Gastroesophageal sphincter (tissue), 4 donors: ENCODE measurements at places on chromosomes 5 and 9. TPM values are rescaled to one million over a fixed set of nuclear protein-coding genes. Genes with fewer than 3 reads are reported as not detected.

DNA sequence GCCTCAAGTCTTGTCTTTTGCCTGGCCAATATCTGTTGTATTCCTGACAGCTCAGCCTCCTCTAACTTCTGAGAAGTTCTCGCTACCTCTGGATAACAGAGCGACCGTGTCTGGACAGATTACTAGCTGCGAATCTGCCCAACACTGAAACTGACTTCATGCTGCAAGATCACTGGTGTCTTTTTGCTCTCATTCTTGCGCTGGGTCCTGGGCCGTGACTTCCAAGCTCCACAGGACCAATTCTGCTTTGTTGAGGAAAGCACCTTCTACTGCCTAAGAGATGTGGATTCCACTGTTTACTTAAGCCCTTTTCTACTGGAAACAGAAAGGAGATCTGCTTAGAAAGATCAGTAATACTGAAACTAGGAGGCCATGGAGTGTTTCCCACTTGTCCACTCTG, 978.8 kb upstream of the DMAC1 start:
- no peak for ATAC-seq

Gene SPATA9
- total RNA-seq = 0.27 TPM

- ATAC-seq = peak; percentile 62
These were observed 92.4 kb downstream of the ARL15 start for GRCh38 chr5:54217826-54218503.

Gene SLC45A2
- not detected for total RNA-seq

- no peak for ATAC-seq
These were observed 190.6 kb downstream of the MAT2B start for GRCh38 chr5:163695830-163696578.

DNA sequence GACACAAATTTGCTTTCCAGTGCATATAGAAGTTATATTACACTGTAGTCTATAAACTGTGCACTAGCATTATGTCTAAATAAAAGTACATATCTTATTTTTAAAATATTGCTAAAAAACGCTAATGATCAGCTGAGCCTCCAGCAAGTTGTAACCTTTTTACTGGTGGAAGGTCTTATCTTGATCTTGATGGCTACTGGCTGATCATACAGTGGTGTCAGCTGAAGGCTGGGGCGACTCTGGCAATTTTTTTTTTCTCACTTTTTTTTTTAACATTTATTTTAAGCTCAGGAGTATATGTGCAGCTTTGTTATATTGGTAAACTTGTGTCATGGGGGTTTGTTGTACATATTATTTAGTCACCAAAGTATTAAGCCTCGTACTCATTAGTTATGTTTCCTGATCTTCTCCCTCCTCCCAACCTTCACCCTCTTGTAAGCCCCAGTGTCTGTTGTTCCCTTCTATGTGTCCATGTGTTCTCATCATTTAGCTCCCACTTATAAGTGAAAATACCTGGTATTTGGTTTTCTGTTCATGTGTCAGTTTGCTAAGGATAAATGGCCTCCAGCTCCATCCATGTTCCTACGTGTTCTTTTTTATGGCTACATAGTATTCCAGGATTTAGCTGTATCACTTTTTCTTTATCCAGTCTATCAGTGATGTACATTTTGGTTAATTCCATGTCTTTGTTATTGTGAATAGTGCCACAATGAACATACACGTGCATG, 38.6 kb upstream of the IFNE start:
- ATAC-seq = no peak

DNA sequence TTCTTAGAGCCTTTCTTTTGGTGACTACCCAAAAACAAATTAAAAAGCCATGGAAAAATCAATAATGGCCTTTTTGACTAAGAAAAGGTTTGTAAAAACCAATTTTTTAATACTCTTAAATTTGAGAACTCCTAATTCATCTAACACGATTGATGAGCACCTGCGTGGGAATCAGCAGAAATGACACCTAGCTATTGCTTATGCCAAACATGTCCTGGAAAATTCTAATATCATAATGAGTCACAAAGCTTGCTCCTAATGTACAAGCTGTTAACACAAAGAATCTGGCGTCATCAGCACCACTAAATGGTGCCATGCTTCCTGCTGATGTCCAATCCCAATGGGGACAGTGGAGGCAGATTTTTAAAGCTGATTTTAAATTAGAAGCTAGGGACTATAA, 146.2 kb upstream of the LRRTM2 start:
- no peak for ATAC-seq

DNA sequence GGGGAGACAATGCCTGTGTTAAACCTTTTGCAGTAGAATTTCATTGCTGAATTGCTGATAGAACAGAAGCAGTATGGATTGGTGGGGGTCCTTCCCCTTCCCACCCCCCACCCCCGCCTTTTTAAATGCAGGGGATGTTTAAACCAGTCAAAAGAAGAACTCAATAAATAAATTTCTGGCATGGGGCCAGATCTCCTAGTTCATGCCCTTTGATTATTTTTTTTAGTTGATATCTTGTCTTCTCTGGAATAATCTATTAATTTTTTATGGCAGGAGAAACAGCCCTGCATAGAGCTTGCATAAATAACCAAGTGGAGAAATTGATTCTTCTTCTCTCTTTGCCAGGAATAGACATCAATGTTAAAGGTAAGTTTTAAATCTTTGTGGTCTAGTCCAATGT, 72.8 kb downstream of the SLF1 start:
- no peak for ATAC-seq

GRCh38 chr9:129762985-129763926, 10.4 kb upstream of the PTGES start:
- peak; percentile 52 for ATAC-seq

Gene ACTL7A
- total RNA-seq = not detected

- no peak for ATAC-seq
These were observed 292.3 kb downstream of the SLF1 start for GRCh38 chr5:94910721-94911120.

- ATAC-seq = peak; percentile 56
These were observed 52.4 kb downstream of the CDC14B start for GRCh38 chr9:96567203-96567700.

- ATAC-seq = no peak
These were observed 4.0 kb upstream of the CDK5RAP2 start for GRCh38 chr9:120583958-120584369.

Gene OR13C3
- total RNA-seq = not detected

DNA sequence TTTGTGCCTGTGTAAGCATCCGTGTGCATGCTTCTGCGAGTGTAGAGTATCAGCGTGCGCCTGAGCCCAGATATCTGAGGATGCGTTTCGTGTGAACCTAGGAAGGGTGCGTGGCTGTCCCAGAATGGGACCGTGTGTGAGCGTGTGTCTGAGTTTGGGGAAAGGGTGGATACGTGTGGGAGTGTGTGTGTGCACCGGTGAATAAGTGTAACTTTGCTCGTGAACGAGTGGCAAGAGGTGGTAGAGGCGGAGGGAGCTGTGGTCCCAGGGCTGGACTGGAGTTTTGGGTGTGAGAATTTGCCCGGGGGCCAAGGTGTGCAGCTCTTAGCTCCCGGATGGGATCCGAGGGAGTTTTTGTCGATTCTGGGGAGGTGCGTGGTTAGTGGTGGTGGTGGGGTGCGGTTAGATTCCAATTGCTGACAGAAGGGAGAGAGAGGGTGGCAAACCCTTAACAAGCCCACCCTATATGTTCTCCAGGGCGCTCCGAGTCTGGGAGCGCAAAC, 686 bp upstream of the COL27A1 start:
- ATAC-seq = no peak

DNA sequence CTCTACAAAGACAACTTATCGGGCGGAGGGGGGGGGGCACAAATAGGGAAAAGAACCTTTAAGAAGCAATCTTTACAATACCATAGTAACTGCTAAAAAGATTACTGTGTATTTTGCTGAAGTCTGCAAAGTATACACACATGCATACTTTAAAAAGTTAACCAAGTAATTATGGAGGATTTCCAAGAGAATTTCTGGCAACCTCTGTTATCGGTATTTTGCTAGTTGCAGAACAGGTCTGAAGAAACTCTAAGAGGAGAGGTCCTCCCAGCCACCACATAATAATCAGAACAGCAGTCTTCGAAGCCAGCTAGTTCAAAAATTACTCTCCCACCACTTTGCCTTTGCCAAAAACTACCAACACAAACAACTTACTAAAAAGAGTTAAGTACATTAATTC, 56.1 kb downstream of the UBAP2 start:
- no peak for ATAC-seq

Gene GPR151
- total RNA-seq = not detected

GRCh38 chr9:21465859-21466518, 16.1 kb downstream of the IFNE start:
- no peak for ATAC-seq

Gene SHOC1
- total RNA-seq = not detected

Gene MOB3B
- total RNA-seq = 10.2 TPM

- no peak for ATAC-seq
These were observed 72.6 kb downstream of the ZNF354C start for GRCh38 chr5:179132586-179133355.

DNA sequence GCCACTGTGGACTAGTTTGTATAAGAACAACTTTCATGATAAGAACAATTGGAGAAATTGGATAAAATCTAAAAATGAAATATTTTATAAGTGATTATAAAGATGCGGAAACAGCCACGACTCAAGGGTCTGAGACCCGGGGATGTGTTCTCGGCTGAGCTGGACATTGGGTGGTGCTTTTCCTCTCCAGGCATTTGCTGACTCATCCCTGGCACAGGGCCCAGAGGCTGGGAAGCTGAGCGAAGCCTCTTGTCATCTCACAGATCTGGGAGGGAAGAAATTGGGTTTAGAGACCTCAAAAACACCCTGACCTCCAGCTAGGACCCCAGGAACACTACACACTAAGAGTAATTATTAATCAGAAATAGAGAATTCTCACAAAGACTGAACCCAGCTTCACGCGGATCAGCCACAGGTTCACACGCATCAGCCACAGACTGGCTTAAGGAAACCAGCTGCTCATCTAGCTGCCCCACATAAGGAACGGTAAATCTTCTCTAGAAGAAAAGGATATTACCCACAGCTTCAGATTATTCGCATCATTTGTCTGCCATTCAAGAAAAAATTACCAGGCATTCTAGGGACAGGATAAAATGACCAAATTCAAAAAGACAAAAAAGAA, 2.8 kb upstream of the OR2V1 start:
- no peak for ATAC-seq

- no peak for ATAC-seq
These were observed 94.9 kb upstream of the PLPPR1 start for GRCh38 chr9:100933656-100934055.

DNA sequence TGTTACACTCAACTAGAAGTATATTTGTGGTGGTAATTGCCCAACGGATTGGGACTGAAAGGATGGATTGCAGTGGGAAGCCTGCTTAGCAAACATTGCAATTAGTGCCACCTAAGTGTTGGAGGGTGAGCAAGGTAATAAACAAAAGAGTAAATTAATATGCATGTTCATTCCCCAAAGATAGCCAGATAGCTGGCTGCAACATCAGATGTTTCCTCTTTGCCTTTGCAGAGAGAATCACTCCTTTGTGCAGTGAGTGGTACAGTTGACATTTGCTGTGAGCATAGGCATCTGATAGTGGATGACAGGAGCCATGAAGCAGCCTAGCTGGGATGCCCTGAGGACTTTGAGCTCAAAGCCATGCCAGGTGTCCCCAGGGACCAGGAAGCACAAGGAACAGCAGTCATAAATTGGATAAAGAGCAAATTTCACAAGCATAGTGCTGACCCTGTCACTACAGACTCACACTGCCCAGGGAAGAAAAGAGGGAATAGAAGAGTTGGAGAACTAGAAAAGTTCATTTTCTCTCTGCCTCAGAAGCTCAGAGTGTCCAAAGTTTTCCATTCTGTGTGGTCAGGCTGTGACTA, 336.1 kb upstream of the SLC30A5 start:
- ATAC-seq = no peak

DNA sequence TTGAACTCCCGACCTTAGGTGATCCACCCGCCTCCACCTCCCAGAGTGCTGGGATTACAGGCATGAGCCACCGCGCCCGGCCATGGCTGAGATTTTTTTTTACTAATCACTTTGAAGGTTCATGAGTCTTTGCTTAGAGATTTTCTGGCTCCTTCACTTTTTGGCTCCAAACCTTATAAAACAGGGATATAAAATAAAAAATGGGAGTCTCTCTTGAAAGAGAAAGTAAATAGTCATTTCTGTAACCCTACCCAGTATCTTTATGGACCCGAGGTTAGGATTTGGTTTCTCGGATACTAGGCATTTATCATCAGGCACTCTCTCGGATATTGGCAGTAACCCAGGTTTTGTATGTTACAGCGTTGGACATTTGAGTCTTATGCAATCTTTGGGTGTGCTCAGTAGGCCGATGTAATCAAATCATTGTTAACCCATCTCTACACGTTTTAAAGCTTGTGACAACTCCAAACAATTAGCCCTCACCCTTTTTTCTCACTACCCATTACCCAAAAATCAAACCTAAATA, 25.3 kb downstream of the STXBP1 start:
- ATAC-seq = peak; percentile 82

GRCh38 chr5:65255294-65255693, 226.4 kb downstream of the ADAMTS6 start:
- no peak for ATAC-seq

GRCh38 chr5:69498384-69498783, 5.8 kb downstream of the OCLN start:
- ATAC-seq = no peak

DNA sequence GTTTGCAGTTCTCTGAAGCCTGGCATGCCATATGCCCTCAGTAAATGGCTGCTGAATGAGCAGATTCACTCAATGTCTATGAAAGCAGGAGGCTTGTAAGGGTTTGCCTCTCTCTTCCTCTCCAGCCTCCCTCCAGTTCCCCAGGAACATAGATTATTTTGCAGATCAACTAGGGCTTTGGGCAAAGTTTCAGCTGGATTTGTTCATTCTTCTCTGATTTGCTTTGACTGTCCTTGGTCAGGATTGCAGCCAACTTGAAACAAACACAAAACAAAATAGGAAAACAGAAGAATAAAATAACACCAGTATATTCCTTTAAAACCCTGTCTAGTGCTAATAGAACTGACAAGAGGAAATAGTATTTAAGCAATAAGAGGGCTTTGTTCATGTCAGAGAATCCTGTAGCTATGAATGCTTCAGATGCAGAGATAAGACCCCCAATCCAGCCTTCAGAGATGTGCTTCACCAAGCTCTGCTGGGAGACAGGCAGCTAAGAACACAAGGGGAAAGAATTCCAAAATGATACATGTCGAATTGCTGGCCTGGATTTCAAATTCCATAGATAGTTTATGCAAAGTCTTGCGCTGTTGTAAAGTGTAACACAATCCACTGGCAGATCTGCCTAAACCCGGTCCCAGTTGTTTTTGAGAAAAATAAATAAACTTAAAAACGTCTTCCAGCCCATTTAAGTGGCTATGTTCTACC, 174.3 kb downstream of the PAPPA start:
- ATAC-seq = peak; percentile 28

GRCh38 chr9:133712221-133713100, 25.7 kb downstream of the SARDH start:
- no peak for ATAC-seq

Gene FOXD4L5
- total RNA-seq = 0.12 TPM

Gene BAAT
- total RNA-seq = not detected

DNA sequence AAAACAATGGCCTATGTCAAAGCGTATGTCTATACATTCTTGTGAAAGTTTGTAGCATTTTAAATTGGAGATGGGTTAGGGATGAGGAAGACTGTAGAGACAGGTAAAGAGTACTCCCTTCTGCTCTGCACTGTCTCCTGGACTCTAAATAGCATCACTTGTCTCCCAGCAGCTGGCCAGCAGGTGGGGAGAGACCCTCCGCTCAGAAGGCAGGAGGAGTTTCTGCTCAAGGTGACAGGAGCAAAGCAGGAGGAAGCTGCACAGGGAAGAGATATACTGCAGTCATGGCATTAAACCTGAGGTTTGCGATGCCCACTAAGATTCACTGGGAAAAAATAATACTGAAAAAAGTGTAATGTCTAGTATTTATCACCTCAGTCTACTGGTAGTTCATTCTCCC, 10.7 kb upstream of the ASTN2 start:
- no peak for ATAC-seq

GRCh38 chr5:65830856-65831255, 95.5 kb upstream of the ERBIN start:
- no peak for ATAC-seq
